ENCODE measurements at places on chromosomes 11 and 22. TPM values are rescaled to one million over a fixed set of nuclear protein-coding genes. Genes with fewer than 3 reads are reported as not detected.

- no peak overlapping the region for H3K27ac ChIP-seq
- H3K36me3 ChIP-seq, result peaks cover 60% of the 10 kb centered on the region
- H3K4me3 ChIP-seq, result no peak overlapping the region
- no peaks in the 10 kb centered on the region for H3K27me3 ChIP-seq
- DNase-seq, result no peak
Observed at GRCh38 chr22:24437741-24438328, 10.4 kb downstream of the ADORA2A start.

Gene STK33
- total RNA-seq, result not detected

Gene RHOD
- 0.58 TPM for total RNA-seq

DNA sequence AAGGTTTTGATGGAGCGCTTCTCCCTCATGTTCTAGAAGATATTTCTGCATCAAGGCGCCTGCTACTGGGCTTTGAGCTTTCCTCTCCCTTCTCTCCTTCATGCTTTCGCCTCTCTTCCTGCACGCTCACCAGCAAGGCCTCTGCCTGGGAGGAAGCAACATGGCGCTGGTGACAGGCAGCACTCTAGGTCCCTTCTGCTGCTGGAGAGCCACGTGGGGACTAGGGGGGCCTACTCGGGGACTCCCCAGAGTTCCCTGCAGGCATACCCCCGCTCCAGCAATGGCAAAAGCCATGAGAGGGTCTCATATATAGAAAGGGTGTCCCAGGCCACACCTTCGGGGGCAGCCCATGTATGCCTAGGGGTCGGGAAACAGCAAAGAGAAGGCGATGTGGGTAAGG, 49.7 kb downstream of the GRIK4 start:
- DNase-seq, result no peak
- H3K4me3 ChIP-seq, result no peak overlapping the region
- H3K27me3 ChIP-seq, result peaks cover 10% of the 10 kb centered on the region
- H3K4me1 ChIP-seq, result no peaks in the 10 kb centered on the region
- H3K27ac ChIP-seq, result no peak overlapping the region
- H3K36me3 ChIP-seq, result no peaks in the 10 kb centered on the region

Gene SEZ6L
- not detected for total RNA-seq

DNA sequence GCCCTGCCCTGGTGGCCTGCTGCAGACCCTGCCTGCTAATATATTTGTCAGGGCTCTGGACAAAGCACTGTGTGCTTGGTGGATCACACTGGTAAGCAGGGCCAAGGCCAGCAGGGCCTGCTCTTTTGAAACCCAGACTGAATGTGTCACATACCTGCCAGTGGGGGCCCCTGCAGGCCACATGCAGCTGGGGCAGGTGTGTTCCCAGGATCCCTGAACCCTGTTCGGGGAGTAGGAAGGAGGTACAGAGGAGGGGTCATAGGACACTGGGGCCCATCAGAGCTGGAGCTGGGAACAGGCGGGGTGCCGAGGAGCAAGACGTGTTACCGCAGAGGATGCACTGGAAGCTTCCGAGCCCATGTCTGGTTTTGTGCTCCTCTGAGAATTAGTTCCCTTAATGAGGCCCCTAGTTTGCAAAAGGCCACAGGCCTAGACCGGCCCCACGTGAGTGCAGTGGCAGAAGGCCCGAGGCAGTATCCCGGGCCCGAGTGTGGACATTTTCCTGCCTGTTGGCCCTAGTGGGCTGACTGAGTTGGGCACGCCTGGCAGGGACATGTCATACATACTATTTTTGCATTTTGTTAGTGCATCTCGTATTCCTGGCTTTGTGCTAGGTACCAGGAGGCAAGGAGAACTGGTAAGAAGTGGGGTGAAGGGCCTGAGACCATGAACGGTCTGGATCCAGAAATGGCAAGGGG, 11.2 kb upstream of the ACR start:
- H3K4me1 ChIP-seq, result no peaks in the 10 kb centered on the region
- H3K36me3 ChIP-seq, result no peaks in the 10 kb centered on the region
- no peak for DNase-seq
- no peak overlapping the region for H3K4me3 ChIP-seq
